NCI-H1417 (cell line): ENCODE measurements at places on chromosomes 1 and 21.

DNA sequence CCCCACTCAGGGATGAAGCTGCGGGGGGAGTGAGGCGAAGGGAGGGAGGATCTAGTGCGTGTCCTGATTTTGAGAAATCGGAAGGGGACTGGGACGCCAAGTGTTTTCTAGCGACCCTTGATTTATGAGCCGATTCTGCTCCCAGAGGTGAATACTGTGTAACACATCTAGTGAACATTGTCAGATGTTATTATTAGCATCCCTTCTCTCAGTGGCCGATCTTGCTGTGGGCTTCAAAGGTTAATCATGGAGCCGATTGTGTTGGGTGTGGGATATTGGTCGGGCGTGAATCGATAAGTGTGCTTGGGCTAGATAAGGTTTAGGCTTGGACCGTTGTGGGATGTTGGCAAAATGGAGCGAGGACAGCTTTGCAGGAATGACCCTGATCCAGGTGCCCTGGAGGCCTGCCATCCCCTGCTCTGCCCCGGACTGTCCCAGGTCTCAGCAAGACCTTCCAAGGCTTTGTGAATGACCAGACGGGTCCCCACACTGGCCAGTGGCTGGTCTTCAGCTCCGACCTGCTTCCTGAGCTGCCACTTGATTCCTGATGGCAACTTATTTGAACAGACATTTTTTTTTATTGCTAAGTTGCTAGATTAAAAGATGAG lies 2.2 kb downstream of the AJAP1 start:
- DNase-seq, result no peak

DNA sequence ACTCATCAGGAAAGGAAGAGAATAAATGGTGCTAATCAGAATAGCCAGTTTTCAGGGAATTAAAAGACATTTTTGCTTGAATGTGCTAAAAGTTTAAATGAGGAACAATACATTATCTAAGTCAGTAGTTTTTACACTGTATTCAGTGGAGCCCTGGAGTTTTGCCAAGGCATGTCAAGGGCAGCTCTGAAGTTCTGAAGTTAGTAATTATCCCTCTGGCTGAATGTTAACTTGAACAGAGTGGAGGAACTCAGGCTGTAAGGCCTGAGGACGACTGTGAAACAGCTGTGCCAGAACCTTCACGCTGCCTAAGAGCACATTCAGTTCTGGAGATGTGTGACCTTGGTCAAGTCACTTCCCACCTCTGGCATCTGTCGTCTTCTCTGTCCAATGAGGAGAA lies 68.1 kb downstream of the EDEM3 start:
- DNase-seq, result no peak

DNA sequence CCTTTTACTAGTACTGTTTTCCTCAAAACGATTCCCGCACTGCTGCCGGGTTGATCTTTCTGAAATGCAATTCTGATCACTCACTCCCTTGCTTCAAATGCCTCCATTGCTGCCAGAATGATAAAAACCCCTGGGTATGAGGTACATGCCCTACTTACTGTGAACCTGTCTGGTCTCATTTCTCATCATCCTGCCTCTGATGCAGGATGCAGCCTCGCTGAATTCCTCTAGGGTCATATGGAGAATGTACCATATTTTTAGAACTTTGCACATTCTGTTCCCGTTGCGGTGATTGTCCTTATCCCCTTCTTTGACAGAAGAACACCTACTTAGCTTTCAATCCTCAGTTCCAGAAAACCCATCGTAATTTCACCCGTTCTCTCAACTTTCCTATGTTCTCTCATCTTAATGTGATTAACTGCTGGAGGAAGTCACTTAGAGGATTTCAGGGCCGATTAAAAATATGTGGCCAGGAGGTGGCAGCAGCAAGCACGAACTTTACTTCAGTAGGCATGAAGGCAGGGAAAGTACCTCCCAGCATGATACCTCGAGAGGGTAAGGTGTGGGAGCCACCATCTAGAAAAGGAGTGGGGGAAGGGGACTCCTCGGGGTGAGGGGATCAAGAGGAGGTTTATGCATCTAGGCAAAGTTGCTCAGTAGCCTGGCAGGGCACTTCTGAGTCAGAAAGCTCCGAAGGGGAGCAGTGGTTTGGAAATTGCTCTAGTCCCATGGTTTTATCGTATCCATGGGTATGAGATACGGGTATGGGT lies 361.5 kb upstream of the ZP4 start:
- DNase-seq, result peak; percentile 54

DNA sequence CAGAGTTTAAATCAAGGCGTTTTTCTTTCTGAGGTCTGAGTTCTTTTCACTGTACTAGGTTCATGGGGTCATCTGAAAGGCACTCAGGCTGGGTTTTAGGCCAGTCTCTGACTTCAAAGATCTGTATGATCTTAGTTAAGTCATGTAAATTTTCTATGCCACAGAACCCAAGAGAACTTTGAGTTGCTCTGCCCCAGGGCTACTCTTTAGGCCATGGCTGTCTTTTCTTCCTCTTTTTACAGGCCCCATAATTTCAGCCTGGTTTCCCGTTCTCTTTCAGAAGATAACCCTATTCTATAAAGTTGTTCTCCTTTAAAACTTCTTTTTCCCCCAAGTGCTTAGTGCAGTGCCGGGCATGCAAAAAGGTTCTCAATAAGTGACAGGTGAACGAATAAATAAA lies 26.1 kb downstream of the METTL13 start:
- no peak for DNase-seq

- peak; percentile 66 for DNase-seq
Measured at GRCh38 chr1:202069662-202070061, 53.1 kb upstream of the GPR37L1 start.

- peak; percentile 88 for DNase-seq
Measured at GRCh38 chr1:156927215-156928042, 7.0 kb downstream of the LRRC71 start.

GRCh38 chr1:43683560-43683959 lies 23.8 kb upstream of the ST3GAL3 start:
- no peak for DNase-seq

GRCh38 chr1:50415235-50416149 lies 7.8 kb downstream of the DMRTA2 start:
- DNase-seq, result no peak

DNA sequence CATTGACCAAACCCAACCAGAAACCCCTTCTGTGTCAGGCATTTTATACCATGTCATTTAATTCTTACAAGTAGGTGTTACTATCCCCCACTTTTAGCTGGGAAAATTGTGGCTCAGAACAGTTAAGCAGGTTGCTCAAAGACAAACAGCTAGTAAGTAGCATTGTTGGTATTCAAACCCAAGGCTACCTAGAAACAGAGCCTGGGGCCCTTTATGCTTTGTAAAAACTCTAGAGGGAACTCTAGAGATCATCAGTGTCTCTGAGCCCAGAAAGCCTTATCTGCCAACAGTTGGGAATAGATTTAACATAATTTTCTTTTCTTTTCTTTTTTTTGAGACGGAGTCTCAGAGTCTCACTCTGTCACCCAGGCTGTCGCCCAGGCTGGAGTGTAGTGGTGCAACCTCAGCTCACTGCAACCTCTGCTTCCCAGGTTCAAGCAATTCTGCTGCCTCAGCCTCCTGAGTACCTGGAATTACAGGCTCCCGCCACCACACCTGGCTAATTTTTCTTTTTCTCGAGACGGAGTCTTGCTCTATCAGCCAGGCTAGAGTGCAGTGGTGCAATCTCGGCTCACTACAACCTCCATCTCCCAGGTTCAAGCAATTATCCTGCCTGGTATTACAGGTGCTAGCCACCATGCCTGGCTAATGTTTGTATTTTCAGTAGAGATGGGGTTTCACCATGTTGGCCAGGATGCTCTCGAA lies 48.5 kb upstream of the OSBPL9 start:
- no peak for DNase-seq

DNA sequence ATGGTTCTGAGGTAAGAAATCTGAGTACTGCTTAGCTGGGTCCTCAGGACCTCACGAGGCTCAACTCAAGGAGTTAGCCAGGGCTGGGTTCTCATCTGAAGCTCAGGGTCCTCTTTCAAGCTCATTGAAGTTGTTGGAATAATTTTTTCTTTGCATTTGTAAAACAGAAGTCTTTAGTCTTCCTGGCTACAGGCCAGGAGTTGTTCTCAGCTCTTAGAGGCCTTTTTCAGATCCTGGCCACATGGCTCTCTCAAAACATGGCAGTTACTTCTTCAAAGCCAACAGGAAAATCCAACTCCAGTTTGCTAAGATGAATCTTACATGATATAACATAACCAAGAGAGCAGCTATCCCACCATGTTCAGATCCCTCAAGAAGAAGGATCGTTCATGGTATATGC lies 92.3 kb upstream of the CHODL start:
- no peak for DNase-seq

DNA sequence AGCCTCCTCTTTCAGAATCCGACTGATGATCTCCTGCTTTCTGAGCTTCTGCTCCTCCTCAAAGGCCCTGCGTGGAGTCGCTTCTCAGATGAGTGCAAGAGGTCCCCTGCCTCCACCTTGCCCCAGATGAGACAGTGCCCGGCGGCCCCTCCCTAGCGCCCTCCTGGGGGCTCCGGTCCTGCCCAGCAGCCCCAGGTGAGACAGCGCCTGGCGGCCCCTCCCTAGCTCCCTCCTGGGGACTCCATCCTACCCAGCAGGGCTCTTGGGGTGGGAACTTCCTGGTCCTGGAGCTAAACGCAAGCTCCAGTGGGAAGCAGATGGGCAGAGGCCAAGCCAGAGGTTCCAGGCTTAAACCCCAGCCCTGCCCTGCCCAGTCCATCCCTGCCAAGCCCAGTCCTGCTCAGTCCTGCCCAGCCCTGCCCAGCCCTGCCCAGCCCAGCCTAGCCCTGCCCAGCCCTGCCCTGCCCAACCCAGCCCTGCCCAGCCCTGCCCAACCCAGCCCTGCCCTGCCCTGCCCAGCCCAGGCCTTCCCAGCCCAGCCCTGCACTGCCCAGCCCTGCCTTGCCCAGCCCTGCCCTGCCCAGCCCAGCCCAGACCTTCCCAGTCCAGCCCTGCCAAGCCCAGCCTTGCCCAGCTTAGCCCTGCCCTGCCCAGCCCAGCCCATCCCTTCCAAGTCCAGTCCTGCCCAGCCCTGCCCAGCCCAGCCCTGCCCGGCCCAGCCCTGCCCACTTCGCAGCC lies 34.6 kb downstream of the CFAP74 start:
- DNase-seq, result no peak

GRCh38 chr1:60835649-60836048 lies 246.7 kb upstream of the NFIA start:
- no peak for DNase-seq

DNA sequence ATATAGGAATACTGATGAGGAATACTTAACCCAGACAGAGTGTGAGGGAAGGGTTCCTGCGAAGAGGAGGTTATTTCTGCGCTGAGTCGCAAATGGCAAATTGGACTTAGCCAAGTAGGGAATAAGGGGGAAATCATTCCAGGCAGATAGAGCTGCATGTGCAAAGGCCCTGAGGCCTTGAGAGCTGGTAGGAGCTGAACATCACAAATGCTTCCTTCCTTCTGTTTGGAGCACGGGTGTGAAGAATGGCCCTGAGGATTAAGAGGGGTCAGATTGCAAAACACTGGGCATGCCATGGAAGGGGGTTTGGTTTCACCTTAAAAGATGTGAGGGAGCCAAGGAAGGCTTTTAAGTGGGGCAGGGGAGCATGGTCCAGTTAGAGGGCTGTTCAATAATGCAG lies 12.4 kb downstream of the IER5 start:
- no peak for DNase-seq
